CD4-positive, alpha-beta T cell treated with Interleukin-1 beta for 1 hour (primary cell): ENCODE measurements at places on chromosomes 5 and 9.

DNA sequence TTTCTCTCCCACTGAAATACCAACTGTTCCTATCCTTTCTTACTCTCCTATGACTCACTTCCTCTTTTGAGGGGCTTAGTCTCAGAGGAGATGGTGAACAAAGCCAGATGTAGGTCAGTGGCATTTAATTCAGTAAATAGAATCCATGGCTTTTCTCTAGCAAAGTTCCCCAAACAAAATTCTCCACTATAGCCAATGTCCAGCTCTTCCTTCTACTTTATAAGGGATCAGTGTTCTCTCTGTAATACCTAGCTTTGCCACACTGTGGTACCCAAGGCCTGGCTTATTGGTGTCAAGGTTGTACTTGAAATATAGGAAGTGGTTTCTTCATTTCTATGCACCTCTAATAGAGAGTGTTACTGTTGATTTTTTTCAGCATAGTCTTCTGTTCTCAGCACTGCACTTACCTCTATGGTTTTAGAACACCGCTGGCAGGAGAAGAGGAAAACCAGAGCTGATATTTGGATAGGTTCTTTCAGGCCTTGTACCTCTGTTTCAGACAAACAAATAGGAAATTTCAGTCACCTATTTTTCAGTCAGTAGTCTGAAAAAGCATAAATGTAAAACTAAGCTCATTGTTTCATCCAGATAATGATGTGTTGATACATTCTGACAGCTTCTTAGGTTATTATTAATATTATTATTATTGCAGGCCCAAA, 40.6 kb upstream of the ITGA2 start:
- DNase-seq: peak; percentile 76

DNA sequence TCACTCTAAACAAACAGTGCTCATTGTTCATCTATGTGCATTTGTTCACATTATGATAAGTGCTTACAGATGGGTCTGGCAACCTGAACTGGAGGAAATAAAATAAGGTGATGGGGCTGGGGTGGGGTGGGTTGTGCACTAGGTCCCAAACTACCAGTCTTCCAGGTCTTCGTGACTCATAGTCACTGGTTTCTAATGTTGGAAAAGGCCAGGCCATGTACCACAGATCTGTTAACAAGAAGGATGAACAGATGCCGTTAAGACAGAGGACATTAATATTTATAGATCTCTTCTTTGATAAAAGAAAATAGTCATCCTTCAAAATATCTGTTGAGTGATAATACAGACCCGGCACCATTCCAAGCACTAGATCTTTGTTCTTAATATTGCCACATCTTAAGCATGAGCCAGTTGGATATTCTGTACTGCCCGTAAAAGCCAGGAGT, 71.4 kb upstream of the STARD4 start:
- DNase-seq: no peak

DNA sequence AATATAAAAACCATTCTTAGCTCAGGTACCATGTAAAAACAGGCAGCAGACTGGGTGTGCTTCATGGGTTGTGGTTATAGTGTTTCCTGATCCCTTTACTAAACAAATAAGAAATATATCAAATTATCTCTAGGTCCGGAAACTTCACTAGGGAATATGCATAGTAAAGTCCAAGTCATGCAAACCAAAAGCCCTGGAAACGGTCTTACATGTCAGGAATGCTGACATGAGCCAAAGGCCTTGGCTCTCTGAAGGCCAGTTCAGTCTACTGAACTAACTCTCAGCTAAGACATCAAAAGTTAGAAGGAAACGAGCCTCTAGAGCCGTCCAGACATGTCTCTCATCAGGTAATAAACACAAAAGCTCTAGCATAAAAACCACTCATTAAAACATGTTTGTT, 778.9 kb upstream of the ZNF608 start:
- no peak for DNase-seq

GRCh38 chr9:97524424-97524823, 23.0 kb downstream of the TMOD1 start:
- DNase-seq: no peak

- DNase-seq: no peak
Measured at GRCh38 chr9:104118916-104119315, 24.8 kb downstream of the SMC2 start.

DNA sequence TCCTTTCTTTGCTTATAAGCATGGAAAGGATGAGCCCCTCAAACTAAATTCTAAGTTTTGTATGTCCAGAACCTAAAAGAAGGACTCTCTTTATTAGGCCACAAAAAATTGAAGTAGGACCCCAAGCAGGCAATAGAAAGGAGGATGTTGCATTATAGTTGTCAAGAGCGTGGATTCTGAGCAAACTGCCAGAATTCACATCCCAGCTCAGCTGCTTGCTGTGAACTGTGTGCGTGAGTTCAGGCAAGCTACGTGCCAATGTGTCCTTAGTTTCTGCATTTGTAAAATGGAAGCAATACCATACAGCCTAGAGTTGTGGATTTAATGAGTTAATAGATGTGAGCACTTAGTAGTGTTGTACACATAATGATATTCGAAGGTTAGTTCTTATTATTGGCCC, 70.6 kb upstream of the SLC44A1 start:
- DNase-seq: no peak

GRCh38 chr9:4852419-4852818, 59.7 kb downstream of the RCL1 start:
- no peak for DNase-seq

DNA sequence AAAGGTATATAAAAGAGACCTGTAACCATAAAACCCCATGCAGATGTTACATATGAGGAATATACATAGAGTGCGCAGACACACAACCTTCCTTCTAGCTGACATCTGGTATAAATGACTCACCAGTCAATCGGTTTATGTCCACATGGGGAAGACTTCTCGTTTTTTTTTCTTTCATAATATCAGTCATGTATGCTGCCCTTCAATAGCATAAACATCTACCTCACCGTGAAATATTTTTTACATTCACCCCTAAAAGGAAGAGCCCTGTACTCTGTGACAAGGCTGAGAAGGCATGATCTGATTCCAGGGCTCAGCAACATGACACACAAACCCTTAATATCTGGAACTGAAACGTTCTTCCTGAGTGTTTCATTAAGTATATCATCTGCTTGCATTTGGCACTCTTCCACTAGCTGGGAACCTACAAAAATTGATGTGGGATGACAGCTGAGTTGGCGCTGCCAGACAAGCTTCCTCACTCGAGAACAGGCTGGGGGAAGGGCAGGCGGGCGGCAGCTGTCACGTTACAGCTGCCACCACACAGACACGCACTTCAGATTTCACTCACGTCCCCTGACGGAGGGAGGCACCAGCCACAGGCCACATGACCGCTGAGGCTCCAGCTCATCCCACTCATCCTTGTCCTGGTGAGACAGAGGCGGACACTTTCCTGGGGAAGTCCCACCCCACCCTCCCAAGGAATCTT, 74.2 kb downstream of the SHB start:
- DNase-seq: peak; percentile 17

- DNase-seq: no peak
Measured at GRCh38 chr5:168790671-168791250, 211.6 kb upstream of the PANK3 start.

DNA sequence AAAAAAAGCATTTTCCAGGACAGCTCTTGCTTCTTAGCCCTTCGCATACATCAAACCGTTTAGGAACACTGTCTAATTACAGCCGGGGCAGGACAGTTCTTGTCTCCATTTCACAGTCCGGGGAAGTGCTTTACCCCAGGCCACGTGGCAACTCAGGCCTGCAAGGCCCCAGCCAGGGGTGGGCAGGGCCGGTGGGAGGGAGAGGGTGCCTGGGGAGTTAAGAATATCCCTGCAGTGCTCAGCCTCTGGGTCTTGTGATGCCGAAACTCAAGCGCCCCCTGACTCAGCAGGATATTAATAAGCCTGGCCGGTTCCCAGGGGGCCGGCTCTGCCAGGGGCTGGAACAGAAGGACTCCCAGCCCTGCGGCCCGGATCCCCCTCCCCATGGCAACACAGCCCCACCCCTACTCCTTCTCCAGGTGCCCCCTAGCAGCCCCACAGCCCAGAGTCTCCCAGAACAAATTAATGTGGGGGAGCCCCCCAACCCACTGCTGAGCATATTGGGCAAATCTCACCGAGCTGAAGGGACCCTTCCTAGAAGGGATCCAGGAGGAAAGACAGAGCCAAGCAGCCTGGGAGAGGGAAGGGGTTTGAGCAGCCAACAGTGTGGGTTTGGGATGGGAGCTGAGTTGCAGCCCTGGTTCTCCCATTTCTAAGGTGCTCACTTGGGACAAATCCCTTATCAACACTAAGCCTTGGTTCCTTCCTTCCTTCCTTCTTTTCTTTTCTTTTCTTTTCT, 45.3 kb downstream of the PLPP7 start:
- DNase-seq: no peak

- DNase-seq: no peak
Measured at GRCh38 chr9:117725426-117725887, 21.3 kb downstream of the TLR4 start.

- DNase-seq: no peak
Measured at GRCh38 chr5:87844449-87844848, 424.2 kb downstream of the TMEM161B start.

DNA sequence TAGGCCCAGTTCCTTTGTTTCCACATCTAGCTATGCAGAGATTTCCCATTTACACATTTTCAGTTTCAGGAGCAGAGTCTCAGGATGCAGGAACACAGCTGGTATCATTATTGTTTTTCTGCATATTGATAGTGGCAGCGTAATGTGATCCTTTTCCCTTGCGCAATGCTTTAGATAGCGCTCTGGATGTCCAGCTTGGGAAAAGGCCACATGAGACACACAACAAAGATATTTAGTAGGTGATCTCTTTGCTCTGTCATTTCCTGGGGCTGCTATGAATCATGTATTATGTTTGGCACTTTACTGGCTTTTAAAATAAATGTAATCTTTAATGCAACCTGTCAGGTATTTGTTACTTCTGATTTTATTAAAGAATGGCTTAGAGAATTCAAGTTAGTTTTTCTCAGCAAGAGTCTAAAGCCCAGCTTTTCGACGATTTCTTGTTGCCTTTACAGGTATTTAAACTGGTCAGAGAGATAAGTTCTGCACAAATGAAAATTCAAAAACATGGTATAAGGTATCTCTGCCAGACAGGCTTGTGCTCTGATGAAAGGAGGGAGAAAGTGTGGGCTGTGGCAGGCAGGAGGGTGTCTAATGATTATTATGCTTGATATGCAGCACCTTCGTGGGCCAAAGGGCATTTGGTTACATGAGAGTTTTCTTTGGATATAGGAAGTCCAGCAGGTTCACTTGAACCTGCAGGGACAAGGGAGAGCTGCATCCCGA, 42.2 kb downstream of the PTTG1 start:
- DNase-seq: no peak

DNA sequence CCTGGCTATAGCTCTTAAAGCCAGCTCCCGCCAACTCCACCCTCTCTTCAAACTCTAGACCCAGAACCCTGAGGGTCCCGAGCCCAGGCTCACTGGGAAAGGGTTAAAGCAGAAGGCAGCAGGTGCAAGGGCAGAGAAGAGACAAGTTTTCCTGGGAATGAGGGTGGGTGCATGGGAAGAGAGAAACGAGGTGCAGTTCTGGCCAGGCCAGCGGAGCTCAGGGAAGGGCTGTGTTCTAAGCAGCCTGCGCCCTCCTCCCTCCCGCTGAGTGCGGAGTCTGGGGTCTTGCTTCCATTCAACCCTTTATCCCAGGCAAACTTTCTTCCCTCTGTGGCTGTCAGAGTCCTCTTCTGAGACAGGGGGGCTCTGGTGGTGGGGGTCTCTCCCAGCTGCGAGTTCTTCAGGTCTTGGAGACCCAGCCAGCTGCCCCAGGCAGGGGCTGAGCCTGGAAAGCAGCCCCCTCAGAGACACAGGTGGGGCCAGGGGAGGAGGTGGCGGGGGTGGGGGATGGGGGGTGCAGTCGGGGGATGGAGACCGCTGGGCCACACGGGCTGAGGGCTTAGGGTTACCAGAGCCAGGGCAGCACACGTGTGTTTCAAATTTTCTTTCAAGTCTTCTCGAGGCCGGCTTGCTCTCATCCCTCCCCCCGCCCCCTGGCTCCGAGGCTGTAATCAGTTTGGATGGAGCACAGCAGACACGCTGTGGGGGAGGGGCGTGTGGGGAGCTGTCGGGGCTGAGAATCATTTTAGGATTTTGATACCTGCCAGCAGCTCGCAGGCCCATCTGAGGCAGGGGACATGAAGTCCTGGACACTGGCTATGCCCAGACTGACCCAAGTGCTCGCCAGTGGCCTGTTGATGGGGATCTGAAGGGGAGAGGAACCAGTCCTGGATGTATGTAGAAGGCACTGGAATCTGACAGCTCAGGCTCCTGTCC, 169.6 kb upstream of the SMIM23 start:
- no peak for DNase-seq

DNA sequence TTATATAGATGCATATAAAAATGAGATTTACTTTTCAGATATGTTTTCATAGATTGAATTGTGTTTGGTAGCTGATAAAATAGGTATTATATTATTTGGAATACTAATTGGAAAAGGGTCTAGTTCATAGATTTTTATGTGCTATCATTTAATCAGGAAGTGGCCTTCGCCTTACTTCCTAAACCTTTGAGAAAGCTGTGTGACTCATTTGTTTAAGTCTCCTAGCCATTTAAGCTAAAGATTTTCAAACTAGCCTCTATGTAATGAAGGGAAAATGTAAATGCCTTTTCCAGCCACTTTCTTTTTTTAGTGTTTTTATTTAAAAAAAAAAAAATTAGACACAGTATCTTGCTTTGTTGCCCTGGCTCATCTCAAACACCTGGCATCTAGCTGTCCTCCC, 97.5 kb downstream of the DMXL1 start:
- DNase-seq: no peak

DNA sequence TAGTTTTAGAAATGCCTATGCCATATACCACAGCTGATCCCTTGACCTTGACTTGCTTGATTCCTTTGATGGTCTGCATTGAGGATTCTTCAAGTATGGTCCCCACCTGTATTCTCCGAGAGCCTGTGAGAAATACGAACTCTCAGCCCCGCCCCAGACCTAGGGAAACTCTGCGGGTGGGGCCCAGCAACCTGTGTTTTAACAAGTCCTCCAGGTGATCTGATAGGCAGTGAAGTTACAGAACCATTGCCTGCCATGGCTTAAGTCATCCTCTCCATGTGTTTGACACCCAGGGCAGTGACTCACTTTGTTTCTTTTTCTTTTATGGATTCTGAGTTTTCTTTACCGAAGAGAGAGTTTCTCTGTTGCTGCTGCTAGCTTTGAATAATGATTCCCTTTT, 18.5 kb downstream of the FRMPD1 start:
- no peak for DNase-seq

DNA sequence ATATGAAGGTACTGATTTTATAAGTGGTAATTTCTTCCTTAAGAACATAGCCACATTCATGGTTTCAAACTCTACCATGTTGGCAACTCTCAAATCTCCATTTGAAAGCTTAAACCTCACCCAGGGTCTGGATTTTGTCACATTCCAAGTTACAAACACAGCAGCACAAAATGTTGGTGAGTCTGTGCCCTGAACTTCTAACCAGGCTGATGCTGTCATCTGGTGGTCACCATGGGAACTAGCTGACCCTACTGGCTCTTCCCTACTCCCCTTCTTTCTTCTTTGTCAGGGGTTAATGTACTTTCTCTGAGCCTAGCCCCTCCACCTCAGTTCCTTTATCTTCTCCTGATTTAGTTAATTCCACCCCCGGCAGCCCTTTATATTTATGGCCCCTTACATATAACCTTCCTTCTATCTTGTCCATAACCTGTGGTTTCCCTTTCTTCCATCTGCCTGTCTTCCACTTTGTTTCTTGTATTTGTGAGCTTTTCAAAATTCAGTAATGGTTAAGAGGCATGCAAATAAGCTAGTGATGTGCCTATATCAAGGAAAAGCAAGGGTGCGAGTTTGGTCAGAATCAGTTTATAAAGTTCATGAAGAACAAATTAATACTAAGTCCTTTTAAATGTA, 35.9 kb downstream of the TGFBR1 start:
- peak; percentile 62 for DNase-seq

GRCh38 chr5:57779383-57780223, 297.0 kb upstream of the ACTBL2 start:
- peak; percentile 30 for DNase-seq
